ENCODE measurements at places on chromosomes 11 and 22. TPM values are rescaled to one million over a fixed set of nuclear protein-coding genes. Genes with fewer than 3 reads are reported as not detected.
A peak's percentile ranks its signal among the peaks of the same experiment; 100 is the strongest.

Gene GAL
- total RNA-seq: 1.2 TPM

Gene MS4A18
- not detected for total RNA-seq

Gene CLTCL1
- 4.4 TPM for total RNA-seq

Gene OR56A1
- total RNA-seq: not detected

Gene ATG2A
- total RNA-seq: 29.6 TPM

Gene ACR
- total RNA-seq: not detected

Gene MS4A12
- total RNA-seq: not detected

Gene MYOD1
- not detected for total RNA-seq

Gene SNX15
- 25.7 TPM for total RNA-seq

DNA sequence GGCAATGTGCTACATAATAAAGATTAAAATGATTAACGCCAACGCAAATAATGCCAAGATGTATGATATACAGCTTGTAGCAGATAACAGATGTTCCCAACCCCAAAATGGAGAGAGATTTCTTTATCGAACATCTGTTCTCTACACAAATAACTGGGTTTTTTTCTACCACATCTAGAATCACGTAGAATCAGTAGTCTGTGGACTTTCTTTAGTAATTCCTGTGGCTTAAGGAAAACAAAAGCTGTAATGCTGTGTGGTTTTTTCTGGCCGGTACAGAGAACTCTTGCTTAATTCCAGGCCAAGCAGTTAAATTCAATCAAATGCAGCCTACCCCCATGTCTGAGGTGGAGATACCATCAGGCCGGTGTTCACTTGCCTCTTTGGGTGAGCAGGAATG is 303.4 kb downstream of the FAT3 start:
- no peaks in the 10 kb centered on the region for H3K27me3 ChIP-seq
- no peak overlapping the region for H3K4me3 ChIP-seq
- no peaks in the 10 kb centered on the region for H3K4me1 ChIP-seq
- no peak for DNase-seq

GRCh38 chr11:57868491-57868890 is 106.9 kb downstream of the CTNND1 start:
- no peaks in the 10 kb centered on the region for H3K27me3 ChIP-seq
- no peak for DNase-seq
- no peak overlapping the region for H3K4me3 ChIP-seq
- H3K27ac ChIP-seq: no peak overlapping the region

DNA sequence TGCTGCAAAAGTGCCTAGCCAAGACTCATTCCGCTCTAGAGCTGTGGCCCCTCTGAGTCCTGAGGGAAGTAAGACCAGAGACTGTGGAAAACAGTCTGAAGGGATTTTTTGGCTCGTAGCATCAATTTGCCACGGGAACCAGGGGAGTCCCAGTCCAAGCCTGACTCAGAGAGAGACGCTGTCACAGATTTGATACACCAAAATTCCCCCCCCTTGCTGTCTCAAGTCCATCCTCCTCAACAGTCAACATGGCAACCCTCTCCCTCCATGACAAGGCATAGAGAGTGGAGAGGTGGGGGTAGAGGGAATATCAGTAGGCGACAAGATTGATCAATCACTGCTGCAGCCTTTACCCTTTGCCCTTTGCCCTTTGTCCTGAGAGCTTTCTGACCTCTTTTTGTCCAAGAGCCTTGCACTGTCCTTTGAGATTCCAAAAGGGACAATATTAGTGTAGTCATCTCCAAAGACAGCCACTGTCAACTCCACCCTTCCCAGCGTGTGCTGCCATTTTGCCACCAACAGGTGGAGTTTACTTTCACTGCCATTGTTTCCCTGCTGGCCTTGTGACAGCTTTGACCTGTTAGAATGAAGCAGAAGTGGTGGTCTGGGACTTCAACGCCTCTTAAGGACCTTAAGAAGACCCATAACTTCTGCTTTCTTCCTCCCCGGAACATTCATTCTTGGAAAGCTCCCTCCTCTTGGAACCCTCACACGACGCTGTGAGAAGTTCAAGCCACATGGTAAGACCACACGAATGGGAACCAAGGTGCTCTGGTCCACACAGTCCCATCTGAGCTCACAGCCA is 7.3 kb downstream of the SLC15A3 start:
- H3K4me3 ChIP-seq: no peak overlapping the region
- no peak for DNase-seq
- H3K4me1 ChIP-seq: peaks cover 12% of the 10 kb centered on the region
- no peaks in the 10 kb centered on the region for H3K36me3 ChIP-seq
- peak overlapping the region; percentile 17 for H3K27ac ChIP-seq

- H3K27ac ChIP-seq: no peak overlapping the region
- no peaks in the 10 kb centered on the region for H3K36me3 ChIP-seq
- H3K4me3 ChIP-seq: no peak overlapping the region
- peaks cover 36% of the 10 kb centered on the region for H3K27me3 ChIP-seq
- no peaks in the 10 kb centered on the region for H3K4me1 ChIP-seq
- DNase-seq: no peak
Measured at GRCh38 chr11:116396331-116396730, 376.5 kb downstream of the BUD13 start.

DNA sequence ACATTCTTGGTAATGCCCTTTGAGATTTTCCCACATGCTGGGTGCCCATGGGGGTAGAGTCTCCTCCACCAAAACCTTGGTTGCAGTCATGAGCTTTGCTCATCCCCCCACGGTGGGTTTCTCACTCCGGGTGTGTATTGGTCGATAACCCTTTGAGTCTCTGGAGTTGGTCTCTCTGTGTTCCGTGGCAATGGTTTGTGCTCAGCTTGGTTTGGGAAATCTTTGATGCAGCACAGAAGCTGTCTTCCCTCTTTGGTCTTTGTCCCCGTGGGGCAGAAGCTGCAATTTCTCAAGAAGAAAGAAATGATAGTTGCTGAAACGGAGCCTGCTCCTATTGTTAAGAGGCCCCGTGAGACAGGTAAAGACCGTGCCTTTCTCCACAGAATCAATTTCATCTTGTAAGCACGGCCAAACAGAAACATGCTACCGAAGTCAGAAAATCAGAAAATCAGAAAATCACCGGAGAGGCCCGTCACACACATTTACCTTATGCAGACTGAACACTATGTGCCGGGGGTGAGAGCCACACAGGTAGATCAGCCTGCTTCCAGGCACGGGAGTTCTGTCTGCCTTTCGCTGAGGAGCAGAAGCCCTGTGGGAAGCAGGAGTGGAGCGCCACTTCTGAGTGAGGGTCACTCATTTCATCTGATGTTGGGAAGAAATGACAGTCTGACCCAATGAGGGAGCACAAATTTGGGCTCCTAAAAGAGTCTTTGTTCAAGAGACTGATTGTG is 186.1 kb downstream of the TBC1D22A start:
- no peak overlapping the region for H3K27ac ChIP-seq
- no peaks in the 10 kb centered on the region for H3K36me3 ChIP-seq
- H3K27me3 ChIP-seq: no peaks in the 10 kb centered on the region
- no peak overlapping the region for H3K4me3 ChIP-seq
- no peaks in the 10 kb centered on the region for H3K4me1 ChIP-seq

- peaks cover 39% of the 10 kb centered on the region for H3K4me1 ChIP-seq
- peak; percentile 45 for DNase-seq
- H3K27me3 ChIP-seq: no peaks in the 10 kb centered on the region
- H3K27ac ChIP-seq: no peak overlapping the region
Measured at GRCh38 chr11:16935518-16936302, 78.5 kb downstream of the PLEKHA7 start.

DNA sequence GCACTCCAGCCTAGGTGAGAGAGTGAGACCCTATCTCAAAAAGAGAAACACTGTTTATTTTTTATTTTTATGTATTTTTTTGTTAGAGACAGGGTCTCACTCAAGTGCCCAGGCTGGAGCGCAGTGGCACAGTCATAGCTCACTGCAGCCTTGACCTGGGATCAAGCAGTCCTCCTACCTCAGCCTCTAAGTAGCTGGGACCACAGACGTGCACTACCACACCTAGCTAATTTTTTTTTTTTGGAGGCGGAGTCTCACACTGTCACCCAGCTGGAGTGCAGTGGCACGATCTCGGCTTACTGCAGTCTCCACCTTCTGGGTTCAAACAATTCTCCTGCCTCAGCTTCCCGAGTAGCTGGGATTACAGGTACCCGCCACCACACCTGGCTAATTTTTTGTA is 6.4 kb downstream of the RBX1 start:
- H3K36me3 ChIP-seq: peaks cover 31% of the 10 kb centered on the region
- peaks cover 13% of the 10 kb centered on the region for H3K4me1 ChIP-seq
- no peak overlapping the region for H3K27ac ChIP-seq
- H3K27me3 ChIP-seq: no peaks in the 10 kb centered on the region

DNA sequence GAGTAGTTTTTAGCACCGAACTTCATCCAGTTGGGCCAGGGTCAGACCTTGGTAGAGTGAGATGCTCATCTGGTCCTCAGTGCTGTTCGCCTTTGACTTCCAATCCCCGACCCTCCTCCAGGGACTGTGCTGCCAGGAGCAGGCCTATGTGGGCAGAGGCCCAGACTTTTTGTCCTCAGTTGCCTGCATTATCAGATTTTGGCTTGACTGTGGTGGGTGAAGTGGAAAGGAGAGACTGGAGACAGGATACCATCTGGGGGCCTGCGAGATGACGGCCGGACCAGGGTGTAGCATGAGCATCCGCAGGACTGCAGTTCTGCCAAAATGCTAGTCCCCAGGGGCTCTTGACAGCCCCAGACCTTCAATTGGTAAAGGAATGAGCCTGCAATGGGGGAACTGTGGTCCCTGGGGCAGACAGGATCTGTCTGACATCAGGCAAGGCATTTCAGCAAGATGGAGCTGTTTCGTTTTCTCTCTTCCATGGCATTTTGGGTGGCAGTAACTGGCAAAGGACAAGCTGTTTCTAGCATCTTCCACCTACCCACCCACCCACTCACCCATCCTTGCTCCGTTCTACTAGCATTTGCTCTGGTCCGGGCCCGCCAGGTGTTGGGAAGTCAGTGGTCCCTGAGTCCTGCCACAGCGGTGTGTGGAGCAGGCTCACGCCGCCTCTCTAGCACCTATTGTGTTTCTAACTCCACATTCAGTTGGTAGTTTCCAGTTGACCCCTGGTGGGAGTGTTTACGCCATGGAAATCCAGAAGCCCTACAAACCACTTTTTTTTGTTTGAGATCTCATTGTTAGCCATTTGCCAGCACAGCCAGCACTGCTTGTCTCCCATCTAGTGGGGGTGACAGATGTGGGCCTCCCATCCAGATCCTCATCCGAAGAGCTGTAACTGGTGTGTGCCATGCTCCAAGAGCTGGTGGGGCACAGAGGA is 53.5 kb downstream of the OTOG start:
- DNase-seq: no peak
- no peak overlapping the region for H3K27ac ChIP-seq
- H3K36me3 ChIP-seq: no peaks in the 10 kb centered on the region
- peaks cover 39% of the 10 kb centered on the region for H3K27me3 ChIP-seq
- H3K4me3 ChIP-seq: no peak overlapping the region
- peaks cover 8% of the 10 kb centered on the region for H3K4me1 ChIP-seq

GRCh38 chr11:7787239-7787638 is 9.5 kb downstream of the OR5P2 start:
- H3K27me3 ChIP-seq: peaks cover under 1% of the 10 kb centered on the region
- H3K27ac ChIP-seq: no peak overlapping the region
- H3K4me3 ChIP-seq: no peak overlapping the region
- H3K36me3 ChIP-seq: no peaks in the 10 kb centered on the region
- DNase-seq: no peak

DNA sequence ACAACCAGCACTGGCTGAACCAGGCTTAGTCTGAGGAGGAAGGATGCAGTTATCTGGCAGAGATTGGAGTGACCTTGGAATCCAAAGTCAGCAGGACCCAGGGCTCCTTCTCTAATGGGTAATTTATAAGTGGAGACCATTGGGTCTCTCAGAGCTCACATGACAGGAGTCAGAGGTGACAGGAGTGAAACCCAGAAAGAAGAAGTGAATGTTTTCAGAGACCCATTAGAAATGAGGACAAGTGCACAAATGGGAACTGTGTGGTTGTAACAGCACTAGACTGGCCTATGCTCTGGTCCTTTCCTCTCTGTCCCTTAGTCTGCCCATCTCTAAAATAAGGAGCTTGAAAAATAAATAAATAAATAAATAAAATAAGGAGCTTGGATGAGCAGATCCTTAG is 107.4 kb downstream of the SERGEF start:
- H3K4me3 ChIP-seq: no peak overlapping the region
- H3K27me3 ChIP-seq: no peaks in the 10 kb centered on the region
- no peaks in the 10 kb centered on the region for H3K4me1 ChIP-seq
- no peak for DNase-seq

GRCh38 chr11:59040607-59041006 is 45.5 kb upstream of the GLYATL1B start:
- no peak overlapping the region for H3K27ac ChIP-seq
- H3K4me1 ChIP-seq: no peaks in the 10 kb centered on the region
- peaks cover 15% of the 10 kb centered on the region for H3K27me3 ChIP-seq

DNA sequence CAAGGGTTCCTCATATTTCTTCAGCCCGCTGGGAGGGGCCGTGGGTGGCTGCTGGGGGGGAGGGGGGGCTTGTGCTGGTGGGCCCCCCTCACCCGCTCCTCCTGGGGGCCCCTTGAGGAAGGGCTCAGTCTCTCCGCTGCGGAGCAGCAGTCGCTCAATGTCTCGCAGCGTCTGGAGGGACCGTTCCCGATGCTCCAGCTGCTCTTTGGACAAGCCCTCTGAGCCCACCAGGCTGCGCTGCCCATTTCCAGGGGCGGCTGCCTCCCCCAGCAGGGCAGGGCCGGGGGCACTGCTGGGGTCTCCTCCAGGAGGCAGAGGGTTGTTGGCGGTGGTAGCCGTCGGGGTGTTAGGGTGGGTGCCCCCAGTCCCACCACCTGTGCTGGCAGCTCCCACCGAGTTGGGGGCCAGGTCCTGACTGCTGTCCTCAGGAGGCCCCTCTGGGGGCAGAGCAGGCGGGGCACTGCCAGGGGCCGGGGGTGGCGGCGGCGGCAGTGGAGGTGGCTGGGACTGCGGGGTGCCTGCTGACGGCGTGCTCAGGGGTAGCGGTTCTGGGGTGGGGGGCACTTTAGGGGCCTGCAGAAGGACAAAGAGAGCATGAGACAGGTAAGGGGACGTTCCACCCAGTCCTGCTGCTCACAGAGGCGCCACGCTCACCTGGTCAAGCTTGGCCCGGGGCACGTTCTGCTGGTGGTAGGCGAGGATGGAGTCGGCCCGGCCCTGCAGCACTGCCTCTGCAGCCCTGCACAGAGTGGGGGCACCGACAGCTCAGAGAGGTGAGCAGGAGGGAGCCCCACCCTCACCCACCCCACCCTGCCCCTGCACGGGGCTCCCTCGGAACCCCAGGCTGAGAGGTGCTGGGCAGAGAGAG is 18.9 kb downstream of the CXCR5 start:
- no peaks in the 10 kb centered on the region for H3K27me3 ChIP-seq
- peaks cover 58% of the 10 kb centered on the region for H3K36me3 ChIP-seq
- H3K27ac ChIP-seq: peak overlapping the region; percentile 69
- H3K4me1 ChIP-seq: peaks cover 25% of the 10 kb centered on the region
- no peak overlapping the region for H3K4me3 ChIP-seq
- no peak for DNase-seq

GRCh38 chr11:9139628-9140357 is 48.4 kb upstream of the SCUBE2 start:
- no peak for DNase-seq
- peaks cover 4% of the 10 kb centered on the region for H3K36me3 ChIP-seq
- peaks cover 34% of the 10 kb centered on the region for H3K4me1 ChIP-seq
- no peak overlapping the region for H3K27ac ChIP-seq

GRCh38 chr11:2808850-2809846 is 76.4 kb downstream of the CDKN1C start:
- H3K27me3 ChIP-seq: peaks cover 78% of the 10 kb centered on the region
- no peaks in the 10 kb centered on the region for H3K4me1 ChIP-seq
- no peaks in the 10 kb centered on the region for H3K36me3 ChIP-seq
